Activated T-cell treated with anti-CD3 and anti-CD28 coated beads, Interleukin-2, amount 50 U/mL, for 48 hours (primary cell): ENCODE measurements at places on chromosomes 5 and 9.

DNA sequence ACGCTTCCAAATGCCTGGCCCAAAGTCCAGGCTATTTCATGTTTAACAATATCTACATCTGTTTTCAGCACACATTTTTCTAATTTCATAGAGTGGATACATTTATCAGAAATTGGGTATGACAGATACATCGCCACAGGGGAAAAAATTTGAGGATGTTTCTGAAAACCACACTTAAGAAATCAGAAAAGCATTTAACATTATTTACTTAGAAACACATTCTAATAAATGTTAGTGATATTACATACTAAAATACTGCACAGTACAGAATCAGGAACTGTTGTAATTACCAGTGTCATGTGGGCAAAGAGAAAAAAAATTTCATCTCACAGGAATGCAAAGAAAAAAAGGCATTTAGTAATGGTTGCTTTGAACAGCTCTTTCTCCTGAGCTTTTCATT, 310.5 kb upstream of the KIF2A start:
- DNase-seq, result no peak

DNA sequence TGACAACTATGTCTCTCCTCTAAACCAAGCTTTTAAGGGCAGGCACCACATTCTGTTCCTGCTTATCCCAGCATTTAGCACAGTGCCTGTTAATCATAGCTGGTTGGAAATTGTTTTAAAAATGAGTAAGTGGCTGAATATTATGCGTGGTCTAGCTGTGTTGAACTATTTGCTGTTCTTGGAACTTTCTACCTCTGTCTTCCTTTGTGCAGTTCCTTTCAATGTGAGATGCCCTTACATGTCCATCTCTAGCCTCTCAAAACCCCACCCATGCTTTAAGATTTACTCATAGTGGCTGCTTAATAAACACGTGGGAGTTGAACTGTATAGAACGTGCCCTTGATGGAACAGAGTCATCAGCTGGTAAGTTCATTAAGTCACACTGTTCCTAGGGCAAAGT, 34.5 kb downstream of the C9orf57 start:
- DNase-seq, result no peak

- DNase-seq, result no peak
Measured at GRCh38 chr9:125103770-125104460, 39.4 kb downstream of the SCAI start.

- DNase-seq, result no peak
Measured at GRCh38 chr9:35935755-35936509, 22.0 kb downstream of the OR2S2 start.

DNA sequence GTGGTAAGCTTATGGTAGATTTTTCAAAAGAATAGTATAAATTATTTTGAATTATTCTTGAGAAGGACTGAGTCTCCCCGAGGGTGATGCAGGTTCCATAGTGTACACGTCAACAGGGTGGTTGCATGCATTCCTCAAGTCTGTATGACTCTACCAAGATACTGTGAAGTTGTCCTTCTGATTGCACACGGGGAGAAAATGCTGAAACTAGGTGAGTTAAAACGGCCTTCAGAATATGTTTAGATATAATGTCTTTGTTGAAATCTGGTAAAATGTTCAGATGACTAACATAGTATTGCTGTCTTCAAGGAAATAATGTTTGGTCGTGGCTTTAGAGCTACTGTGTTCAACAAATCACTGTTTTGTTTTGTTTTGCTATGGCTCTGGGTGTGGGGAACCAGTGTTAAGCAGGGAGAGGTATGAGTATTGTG, 22.4 kb upstream of the TNFAIP8 start:
- DNase-seq, result peak; percentile 42

DNA sequence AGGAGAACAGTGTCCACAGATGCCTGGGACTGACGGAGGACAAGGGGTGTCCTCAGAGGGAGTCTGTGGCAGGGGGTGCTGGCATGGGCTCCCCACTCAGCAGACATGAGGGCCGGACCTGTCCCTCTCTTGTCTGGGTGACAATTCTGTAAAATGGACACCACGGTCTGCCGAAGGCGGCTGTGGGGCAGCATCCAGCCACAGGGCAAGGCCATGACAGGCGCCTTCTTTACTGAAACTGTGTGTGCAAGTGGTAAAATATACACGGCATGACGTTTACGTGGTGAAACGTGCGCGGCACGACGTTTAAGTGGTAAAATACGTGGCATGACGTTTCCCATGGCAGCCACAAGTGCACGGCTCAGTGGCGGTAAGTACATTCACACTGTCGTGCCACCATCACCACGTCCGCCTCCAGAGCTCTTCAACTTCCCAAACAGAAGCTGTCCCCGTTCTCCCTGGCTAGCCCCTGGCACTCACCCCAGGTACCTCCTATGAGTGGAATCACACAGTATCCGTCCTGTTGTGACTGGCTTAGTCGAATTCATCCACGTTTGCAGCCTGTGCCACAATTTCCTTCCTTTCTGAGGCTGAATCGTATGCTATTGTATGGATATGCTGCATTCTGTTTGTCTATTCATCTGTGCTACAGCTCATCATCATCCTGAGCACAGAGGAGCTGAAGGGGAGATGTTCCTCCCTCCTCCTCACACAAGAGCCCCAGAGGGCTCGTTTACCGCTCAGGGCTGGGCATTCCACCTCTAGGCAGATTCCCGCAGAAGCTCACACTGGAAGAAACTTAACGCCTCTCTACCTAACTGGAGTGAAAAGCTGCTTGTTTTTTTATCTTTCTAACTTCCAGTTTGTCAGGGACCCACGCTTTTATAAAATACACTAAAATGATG, 52.5 kb downstream of the COL23A1 start:
- no peak for DNase-seq

- DNase-seq, result no peak
Measured at GRCh38 chr5:154842689-154843530, 7.5 kb downstream of the FAXDC2 start.

- no peak for DNase-seq
Measured at GRCh38 chr9:33475357-33475756, 1.6 kb upstream of the NOL6 start.

GRCh38 chr5:53373451-53374158, 106.8 kb upstream of the FST start:
- DNase-seq, result no peak

DNA sequence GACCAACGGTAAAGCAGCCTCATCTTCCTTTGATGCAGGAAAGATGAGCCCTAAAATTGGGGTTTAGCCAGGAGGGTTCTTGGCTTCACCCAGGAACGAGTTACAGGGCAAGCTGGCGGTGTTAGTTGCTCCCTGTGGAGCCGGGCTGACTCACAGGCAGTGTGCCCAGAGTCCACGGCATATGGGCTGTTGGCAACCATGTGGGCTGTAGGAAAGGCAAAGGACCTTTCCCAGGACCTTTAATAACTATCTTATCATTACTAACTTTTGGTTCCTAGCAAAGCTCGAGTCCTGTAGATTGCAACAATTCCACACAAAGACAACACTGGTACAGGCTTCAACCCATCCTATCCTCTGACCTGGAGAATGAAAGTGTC, 29.8 kb upstream of the CLPTM1L start:
- no peak for DNase-seq

DNA sequence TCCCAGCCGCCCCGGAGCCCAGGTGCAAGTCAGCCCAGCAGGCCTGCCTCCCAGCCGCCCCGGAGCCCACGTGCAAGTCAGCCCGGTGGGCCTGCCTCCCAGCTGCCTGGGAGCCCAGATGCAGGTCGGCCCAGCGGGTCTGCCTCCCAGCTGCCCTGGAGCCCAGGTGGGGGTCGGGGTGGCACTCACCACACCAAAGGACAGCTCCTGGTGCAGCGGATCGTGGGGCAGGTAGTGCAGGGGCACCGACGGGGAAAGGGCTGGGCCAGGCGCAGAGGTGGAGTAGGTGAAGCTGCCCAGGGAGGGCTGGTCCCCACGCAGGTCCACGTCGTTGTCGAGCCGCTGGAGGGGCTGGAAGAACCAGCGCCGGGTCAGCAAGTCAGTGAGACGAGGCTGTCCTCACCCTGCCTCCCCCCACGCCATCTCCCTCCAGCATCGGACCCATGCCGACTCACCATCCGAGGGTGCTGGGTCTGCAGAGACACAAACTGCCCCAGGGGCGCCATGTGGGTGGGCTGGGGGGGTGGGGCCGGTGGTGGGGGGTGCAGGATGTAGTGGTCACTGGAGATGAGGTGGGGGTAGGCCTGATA, 6.7 kb downstream of the RNF44 start:
- no peak for DNase-seq

- no peak for DNase-seq
Measured at GRCh38 chr5:158821331-158821730, 278.4 kb downstream of the EBF1 start.

DNA sequence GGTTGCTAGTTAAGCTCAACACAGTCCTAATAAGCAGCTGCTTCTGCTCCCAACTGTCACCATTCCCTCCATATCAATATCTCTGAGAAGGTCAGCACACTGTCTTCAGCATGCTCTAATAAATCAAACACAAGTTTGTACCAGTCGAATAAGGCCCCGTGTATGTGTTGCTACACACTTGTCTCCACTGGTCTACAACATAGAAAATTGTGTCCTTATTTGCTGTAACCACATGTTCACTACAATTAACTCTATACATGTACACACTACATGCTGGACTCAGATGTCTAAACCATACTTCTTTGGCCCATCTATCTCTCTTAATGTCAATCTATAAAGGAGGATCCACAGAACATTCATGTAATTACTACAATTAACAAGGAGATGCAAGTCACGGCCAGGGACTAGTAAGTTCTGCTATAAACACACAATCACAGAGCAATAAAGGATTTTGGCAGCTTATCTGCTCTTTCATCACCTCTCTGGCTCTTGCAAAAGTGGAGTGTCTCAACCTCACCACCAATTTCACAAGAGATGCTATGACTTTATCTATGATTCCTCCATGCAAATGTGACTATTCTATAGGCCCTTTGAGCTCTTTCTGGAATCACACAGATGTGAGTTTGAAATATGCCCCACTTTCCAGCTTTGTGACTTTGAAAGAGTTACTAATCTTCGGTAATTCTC, 143.9 kb downstream of the SEMA5A start:
- no peak for DNase-seq

DNA sequence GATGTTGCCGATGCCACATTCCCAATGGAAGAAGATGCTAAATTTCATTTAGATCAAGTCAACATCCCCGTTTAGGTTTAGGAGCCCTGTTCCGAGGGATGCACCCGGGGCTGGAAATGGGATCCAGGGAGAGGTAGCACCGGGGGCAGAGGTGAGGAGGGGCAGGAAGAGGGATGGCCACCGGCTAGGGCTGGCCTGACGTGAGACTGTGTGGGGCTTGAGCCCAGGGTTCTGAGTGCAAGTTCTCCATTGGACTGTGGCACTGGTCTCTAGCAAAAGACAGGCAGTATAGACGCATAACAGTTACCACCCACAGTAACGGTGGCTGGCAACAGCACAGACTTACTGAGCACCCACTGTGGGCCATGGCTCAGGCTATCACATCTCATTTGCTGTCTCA, 209.0 kb upstream of the MVB12B start:
- no peak for DNase-seq

DNA sequence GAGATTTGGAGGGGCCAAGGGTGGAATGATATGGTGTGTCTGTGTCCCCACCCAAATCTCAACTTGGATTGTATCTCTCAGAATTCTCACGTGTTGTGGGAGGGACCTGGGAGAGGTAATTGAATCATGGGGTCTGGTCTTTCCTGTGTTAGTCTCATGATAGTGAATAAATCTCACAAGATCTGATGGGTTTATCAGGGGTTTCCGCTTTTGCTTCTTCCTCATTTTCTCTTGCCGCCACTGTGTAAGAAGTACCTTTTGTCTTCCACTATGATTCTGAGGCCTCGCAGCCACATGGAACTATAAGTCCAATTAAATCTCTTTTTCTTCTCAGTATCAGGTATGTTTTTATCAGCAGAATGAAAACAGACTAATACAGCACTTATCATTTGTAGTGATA, 29.5 kb upstream of the SPIN1 start:
- no peak for DNase-seq

DNA sequence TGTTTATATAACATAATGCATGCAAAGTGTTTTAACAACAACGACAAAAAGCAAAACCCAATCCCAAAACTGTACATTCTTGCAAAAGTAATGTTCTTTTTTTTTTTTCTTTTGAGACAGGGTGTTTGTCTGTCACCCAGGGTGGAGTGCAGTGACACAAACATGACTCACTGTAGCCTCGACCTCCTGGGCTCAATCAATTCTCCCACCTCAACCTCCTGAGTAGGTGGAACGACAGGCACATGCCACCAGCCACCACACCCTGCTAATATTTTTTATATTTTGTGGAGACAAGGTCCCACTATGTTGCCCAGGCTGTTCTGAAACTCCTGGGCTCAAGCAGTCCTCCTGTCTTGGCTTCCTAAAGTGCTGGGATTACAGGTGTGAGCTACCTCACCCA, 13.6 kb upstream of the HAVCR1 start:
- peak; percentile 48 for DNase-seq

DNA sequence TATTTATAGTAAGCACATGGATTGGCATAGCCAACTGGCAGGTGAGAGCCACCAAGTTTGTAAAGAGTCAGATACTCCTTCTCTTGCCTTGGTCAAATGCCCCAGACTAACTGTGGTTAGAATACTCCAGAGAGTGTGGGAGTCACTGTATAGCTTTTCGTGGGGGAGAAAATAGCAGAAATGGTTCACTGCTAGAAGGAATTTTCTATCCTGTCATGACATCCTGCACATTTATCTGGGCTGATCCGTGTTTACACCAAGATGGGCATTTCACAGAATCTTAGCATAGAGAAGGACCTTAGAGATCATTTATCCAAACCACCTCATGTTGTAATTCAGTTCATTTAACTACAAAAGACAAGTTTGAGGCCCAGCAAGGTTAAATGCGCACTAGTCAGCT, 460.8 kb downstream of the ENC1 start:
- DNase-seq, result no peak

DNA sequence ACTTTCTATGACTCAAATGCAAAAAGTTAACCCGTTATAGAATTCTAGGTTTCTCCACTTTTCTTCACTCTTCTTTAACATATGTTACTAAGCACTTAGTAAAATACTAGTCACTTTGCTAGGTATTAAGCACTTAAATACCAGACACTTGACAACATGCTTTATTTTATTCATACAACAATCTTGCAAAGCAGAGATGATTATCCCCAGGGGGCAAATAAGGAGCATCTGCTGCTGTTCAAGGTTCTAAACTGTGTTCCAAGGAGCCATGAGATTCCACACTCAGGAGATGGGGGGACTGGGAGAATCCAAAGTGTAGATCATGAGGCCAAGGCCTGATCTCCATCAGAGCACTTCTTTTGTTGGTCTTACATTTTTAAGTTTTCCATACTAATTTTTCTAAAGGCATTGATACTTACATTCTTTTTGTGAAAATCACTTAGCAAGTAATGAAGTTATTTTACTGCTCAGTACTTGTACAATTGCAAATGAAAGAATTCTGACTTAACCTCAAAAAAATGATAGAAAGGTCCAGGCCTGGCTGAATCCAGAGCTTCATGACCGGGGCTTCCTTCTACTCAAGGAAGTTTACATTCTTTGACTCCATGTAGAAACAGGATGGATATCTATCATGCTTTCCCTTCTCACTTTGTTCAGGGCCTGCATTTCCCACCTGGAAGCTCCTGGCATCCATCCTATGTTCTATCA, 504.4 kb upstream of the WWC1 start:
- no peak for DNase-seq

DNA sequence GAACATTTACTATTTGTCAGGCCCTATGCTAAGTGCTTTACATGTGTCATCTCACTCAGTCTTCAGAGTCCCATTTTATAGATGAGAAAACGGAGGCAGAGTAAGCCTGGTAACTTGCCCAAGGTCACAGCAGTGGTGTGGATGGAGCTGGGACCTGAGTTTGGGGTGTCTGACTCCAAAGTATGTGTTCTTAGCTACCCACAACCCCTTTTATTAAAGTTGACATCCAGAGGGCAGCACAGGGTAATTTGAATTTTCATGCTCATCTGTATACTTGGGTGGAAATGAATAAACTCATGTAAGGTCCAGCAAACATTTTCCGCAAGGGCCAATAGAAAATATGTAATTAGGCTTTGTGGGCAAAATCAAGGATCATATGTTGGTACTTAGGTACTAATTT, 93.4 kb upstream of the SLC25A48 start:
- DNase-seq, result no peak
